ENCODE measurements at places on chromosomes 3 and 15. TPM values are rescaled to one million over a fixed set of nuclear protein-coding genes. Genes with fewer than 3 reads are reported as not detected.

PGBD4 gene
- 1.1 TPM for total RNA-seq

MEGF11 gene
- total RNA-seq: under 0.01 TPM

DNA sequence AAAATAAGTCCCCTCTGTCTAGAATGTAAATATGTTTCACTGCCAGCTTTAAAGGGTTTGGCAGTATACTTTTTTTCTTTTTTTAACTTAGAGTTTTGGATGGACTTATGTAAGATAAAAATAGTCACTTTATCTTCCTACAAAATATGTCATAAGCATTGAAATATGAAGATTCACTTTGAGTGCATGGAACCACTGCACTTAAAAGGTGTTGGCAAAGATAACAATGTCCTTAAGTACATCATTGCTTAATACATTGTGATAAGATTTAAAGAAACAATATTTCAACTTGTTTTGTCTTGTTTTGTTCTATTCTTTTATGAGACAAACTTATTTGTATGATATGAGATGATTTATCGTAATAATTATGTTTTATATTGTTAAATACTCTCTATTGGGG, 66.3 kb upstream of the NAALADL2 start:
- DNase-seq: no peak

CD200R1L gene
- not detected for total RNA-seq

- DNase-seq: no peak
These were observed 2.6 kb upstream of the ABTB1 start for GRCh38 chr3:127670229-127670559.

GRCh38 chr3:161263057-161263456, 41.9 kb downstream of the NMD3 start:
- DNase-seq: no peak

- DNase-seq: no peak
These were observed 14.5 kb downstream of the SETD2 start for GRCh38 chr3:47149339-47149933.

CASR gene
- 0.17 TPM for total RNA-seq

GOLGA8T gene
- 0.08 TPM for total RNA-seq

GRCh38 chr3:65919826-65920225, 118.9 kb downstream of the MAGI1 start:
- no peak for DNase-seq
